ENCODE measurements at places on chromosomes 1 and 21.

- DNase-seq = no peak
Observed at GRCh38 chr1:65319754-65320153, 10.4 kb downstream of the DNAJC6 start.

- DNase-seq = no peak
Observed at GRCh38 chr1:231385416-231385748, 36.7 kb downstream of the EGLN1 start.

DNA sequence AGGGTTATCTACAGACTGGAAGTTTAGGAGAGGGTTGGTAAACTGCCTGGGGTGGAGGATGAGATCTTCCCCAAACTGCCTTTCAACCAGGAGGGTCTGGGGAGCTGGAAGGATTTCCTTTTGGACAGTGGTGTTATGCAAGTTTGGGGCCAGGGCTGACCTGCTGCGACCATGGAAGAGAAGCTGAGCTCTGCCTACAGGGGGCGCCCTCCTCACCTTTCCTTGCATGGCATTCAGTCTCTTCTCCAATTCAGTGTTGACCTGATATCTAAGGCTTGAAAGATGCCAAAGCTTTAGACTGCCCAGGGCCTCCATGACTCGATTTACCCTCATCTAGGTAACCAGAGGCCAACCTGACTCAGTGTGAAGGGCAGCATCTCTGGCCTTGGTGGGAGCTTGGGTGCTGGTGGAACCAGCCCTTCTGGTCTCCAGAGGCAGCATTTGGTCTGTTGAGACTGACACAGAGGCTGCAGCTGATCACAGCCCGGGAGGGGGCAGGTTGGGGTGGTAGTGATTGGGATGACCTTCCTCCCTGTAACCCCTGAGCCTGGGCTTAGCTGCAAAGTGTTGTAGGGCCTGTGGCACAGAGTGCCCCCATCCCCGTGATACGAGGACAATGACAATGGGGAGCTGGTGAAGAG, 170.0 kb downstream of the GRIK3 start:
- DNase-seq = no peak

GRCh38 chr1:31764312-31765040, at the start of gene ADGRB2:
Gene ADGRB2 (minus strand): TSS chr1:31764340. CDS start chr1:31757221, 7,119 bp downstream.
- no peak for DNase-seq

DNA sequence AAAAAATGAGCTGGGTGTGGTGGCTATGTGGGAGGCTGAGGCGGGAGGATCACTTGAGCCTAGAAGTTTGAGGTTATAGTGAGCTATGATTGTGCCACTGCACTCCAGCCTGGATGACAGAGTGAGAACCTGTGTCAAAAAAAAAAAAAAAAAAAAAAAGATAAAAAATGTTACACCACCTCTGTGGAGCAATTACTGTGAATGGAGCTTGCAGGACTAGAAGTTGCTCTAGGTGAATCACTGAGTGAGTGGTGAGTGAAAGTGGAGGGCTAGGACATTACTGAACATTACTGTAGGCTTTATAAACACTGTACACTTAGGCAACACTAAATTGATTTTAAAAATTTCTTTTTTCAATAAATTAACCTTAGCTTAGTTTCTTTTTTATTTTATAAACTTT, 21.9 kb downstream of the TLCD4 start:
- no peak for DNase-seq

DNA sequence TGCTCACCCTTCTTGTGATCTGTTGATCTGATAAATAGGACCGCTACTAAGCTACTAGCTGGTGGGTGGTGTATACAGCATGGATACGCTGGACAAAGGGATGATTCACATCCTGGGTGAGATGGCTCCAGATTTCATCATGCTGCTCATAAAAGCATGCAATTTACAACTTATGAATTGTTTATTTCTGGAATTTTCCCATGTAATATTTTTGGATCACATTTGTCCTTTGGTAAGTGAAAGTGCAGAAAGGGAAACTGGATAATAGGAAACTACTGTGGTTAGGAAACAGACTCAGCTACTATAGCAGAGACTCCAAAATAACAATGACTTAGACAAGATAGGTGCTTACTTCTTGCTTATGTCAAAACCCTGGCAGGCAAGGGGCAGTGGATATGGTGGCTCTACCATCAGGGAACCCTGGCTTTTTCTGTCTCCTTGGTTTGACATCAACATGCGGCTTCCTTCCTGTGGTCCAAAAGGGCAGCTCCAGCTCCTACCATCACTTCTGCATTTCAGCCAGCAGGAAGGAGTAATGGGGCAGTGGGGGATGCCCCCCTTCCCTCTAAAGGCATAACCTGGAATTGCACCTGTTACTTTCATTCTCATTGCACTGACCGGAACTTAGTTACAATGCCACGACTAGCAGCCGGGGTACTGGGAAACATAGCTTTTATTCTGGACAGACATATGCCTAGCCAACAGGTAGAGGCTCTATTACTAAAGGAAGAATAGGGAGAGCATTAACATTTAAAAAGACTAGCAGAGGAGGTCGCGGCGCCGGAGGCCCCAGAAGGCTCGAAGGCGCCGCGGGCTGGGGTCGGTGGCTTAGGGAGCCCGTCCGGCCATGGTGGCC, 13.8 kb upstream of the AK2 start:
- no peak for DNase-seq

- DNase-seq = no peak
Observed at GRCh38 chr1:54766726-54767125, 2.4 kb upstream of the PARS2 start.

DNA sequence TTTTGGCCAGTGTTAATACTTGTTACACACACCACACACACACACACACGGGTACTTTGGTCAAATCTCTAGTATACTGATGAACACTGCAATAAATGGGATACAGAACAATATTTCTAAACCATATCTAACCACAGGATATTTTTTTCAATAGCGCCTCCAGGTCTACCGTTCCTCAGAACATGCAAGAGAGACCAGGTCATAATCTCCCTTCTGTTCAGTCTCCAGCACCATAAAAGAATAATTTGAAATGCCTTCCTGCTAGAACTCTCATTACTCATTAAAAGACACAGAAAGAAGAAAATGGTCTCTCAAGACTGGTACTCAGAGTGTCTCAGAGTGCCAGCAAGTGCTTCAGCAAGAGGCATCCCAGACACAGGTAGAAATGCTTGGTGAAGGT, 11.5 kb upstream of the SLC44A3 start:
- DNase-seq = no peak

GRCh38 chr1:228004331-228004855, 2.4 kb upstream of the WNT3A start:
- no peak for DNase-seq

GRCh38 chr1:223621312-223621734, 44.2 kb downstream of the CAPN8 start:
- no peak for DNase-seq

GRCh38 chr1:26300578-26301275, 5.7 kb downstream of the UBXN11 start:
- DNase-seq = no peak

GRCh38 chr1:175871647-175872046, 128.3 kb upstream of the TNR start:
- DNase-seq = no peak

DNA sequence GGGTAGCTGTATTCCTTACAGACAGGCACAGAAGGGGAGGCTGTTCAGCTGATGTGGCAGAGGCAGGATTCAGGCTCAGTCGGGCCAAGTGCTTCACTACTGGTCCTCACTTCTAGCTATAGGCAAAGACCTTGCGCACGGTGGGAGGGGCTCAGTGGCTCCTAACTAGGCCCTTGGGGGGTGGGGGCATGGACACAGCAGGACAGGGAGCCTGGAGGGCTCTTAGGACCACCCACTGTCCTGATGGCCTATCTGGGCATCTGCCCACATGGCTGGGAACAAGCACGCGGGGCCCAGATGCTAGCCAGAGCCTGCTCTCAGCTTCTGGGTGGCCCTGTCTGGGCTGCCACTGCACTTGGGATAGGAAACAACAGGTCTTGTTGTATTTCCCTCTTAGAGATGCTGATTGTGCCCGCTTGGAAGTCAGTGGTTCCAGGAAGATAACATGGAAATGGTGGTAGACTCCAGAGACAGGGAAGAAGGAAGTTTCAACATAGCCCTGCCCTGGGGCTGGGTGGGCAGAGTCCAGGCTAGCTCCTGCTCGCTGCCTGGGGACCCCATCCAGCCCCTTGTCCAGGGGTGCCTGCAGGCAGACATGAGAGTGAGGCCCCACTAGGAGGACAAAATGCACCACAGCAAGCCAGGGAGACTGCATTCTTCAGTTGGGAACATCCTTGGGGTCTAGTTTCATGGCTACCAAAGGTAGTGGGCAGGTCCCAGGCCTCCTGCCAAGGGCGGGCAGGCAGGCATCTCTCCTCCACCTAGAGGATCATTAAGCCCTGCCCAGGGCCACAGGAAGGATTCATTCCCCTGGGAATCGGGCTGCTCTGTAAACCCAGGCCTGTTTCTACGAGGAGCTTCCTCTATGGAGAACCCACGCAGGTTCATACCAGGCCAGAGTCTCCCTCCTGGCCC, 102.5 kb downstream of the BCAR3 start:
- DNase-seq = no peak

- no peak for DNase-seq
Observed at GRCh38 chr1:119884711-119885110, 11.6 kb downstream of the ADAM30 start.

DNA sequence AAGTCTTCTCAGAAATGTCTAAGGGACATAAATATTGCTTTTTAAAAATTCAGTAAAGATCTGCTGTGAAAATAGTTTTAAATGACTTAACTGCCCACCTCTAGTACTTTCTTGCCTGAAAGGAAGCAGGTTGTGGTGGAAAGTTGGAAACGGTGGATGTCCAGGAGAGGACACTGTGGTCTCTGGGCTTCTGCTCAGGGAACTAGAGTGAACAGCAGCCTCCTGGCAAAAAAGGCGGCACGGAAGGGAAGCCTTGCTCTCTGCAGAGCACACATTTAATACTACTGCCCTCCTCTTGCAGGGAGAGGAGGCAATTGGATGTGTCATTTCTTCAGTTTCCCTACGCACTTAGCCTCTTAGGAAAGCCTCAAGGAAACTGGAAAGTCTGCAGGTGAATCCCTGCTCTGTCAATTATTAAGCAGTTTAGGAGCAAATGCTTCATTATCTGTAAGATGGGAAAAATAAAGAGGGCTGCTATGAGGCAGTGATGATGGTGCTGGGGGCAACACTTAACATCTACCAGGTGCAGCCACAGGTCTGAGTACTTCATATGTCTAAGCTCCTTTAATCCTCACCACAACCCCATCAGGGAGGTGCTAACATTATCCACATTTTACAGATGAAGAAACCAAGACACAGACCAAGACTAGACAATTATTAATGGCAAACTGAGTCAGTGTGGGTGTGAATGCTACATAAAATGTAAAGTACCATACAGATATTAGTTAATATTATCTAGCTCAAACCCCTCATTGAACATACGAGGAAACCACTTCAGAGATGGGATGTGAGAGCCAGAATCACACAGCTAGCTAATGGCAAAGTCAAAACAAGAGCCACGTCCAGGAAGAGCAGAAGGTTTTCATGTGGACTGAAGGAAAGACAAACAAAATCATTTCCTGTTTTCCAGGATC, 108.9 kb upstream of the ADAR start:
- no peak for DNase-seq

DNA sequence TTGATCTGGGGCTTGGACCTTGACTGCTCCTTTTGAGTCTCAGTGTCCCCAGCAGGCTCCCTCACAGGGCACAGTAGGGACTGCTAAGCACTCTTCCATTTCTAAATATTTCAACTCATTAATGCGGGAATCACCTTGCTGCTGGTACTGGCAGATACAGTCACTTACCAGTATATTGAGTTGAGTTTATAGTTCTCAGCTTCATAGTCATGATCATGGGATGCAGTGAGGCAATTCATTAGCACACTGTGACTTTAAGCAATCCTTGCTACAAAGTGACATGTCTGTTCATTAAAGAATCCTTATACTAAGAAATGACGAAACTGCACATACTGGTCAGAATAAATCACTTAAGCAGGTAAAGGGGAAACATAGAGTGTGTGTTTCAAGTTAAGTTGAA, 240.8 kb downstream of the SPATA17 start:
- DNase-seq = no peak

- no peak for DNase-seq
Observed at GRCh38 chr1:20174937-20175666, 10.8 kb upstream of the UBXN10 start.

GRCh38 chr21:44402323-44403105, 49.1 kb downstream of the TRPM2 start:
- no peak for DNase-seq

GRCh38 chr1:191804311-191804710, 354.0 kb upstream of the RGS18 start:
- DNase-seq = no peak

DNA sequence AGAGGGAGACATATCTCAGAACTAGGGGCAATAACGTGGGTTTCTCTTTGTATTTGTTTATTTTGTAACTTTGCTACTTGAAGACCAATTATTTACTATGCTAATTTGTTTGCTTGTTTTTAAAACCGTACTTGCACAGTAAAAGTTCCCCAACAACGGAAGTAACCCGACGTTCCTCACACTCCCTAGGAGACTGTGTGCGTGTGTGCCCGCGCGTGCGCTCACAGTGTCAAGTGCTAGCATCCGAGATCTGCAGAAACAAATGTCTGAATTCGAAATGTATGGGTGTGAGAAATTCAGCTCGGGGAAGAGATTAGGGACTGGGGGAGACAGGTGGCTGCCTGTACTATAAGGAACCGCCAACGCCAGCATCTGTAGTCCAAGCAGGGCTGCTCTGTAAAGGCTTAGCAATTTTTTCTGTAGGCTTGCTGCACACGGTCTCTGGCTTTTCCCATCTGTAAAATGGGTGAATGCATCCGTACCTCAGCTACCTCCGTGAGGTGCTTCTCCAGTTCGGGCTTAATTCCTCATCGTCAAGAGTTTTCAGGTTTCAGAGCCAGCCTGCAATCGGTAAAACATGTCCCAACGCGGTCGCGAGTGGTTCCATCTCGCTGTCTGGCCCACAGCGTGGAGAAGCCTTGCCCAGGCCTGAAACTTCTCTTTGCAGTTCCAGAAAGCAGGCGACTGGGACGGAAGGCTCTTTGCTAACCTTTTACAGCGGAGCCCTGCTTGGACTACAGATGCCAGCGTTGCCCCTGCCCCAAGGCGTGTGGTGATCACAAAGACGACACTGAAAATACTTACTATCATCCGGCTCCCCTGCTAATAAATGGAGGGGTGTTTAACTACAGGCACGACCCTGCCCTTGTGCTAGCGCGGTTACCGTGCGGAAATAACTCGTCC, 1.3 kb upstream of the OLIG2 start:
- DNase-seq = no peak

DNA sequence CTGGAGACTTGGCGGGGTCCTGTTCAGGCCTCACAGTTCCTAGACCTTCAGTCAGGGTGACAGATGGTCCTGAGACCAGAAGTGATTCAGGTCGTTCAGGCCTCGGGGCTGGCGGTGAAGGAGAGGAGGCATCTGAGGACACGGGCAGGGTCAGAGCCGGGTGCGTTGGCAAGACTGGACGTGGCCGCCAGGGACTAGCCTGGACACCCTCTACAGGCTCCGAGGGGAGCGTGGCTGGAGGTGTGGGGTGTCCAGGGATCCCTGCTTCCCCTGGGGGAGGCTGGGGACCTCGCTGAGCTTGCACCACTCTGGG, 64.0 kb upstream of the TARDBP start:
- DNase-seq = no peak
